ENCODE measurements at places on chromosomes 4 and X.

- DNase-seq: peak; percentile 47
Observed at GRCh38 chrX:118807151-118808017, 16.2 kb upstream of the ZCCHC12 start.

- no peak for DNase-seq
Observed at GRCh38 chr4:16192631-16193518, 33.4 kb downstream of the TAPT1 start.

DNA sequence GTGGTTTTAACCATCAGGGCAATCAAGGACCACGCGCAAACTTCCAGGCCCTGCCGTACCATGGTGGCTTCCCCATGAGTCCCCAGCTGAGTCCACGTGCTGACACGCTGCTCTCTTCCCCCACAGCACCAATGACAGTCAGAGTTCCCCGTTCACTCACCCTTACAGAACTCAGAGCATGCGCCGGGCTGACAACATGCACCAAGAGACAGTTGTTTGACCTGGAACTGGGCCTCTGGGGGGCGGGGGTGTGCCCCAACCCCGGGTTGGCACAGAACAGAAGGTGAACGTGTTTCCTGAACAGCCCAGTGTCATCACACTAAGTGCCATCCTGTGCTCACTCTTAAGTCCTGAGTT is 29.4 kb downstream of the IRF2 start:
- DNase-seq: peak; percentile 39

- no peak for DNase-seq
Observed at GRCh38 chr4:2785613-2786012, 7.3 kb upstream of the SH3BP2 start.

- DNase-seq: no peak
Observed at GRCh38 chr4:150744570-150744969, 162.6 kb downstream of the MAB21L2 start.

DNA sequence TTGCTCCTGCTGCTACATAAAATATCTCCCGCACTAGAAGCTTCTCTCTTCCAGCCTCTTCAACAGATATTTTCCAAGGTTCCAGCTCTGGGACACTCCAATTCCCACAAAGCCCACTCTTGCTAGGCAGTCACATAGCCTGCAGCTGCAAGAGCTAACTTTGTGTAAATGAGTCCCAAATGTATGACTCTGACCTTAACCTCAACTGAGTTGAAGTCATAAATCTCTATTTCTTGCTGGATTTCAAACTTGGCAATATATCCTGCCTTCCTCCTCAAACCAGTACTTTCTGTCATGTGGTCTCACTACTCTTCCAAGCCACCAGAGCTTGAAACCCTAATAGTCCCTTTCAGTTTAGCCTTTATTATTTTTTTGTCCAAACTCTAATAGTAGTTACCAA is 315.4 kb upstream of the GRIA3 start:
- no peak for DNase-seq

- DNase-seq: no peak
Observed at GRCh38 chr4:24915121-24915922, 2.5 kb upstream of the CCDC149 start.

GRCh38 chr4:82780752-82781231 is 17.8 kb downstream of the SCD5 start:
- peak; percentile 72 for DNase-seq

DNA sequence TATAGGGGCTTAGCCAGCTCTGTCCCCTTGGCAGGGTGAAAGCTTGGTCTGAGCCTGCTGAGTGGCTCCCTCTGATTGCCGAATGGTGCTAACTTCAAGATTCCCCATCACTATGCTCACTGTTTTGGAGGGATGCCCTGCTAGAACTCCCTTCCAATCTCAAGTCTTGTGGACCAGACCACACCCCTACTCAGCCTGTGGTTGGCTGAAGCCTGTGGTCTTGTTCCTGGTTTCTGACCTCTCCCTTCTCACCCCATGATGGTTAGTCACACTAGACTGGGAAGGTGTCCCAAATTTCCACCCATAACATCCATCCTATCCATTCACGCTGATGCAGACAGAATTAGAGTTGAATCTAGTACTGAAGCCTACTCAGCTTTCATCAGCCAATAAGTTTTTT is 184.7 kb upstream of the NDP start:
- DNase-seq: no peak

GRCh38 chr4:5780831-5781480 is 70.0 kb downstream of the EVC start:
- no peak for DNase-seq

DNA sequence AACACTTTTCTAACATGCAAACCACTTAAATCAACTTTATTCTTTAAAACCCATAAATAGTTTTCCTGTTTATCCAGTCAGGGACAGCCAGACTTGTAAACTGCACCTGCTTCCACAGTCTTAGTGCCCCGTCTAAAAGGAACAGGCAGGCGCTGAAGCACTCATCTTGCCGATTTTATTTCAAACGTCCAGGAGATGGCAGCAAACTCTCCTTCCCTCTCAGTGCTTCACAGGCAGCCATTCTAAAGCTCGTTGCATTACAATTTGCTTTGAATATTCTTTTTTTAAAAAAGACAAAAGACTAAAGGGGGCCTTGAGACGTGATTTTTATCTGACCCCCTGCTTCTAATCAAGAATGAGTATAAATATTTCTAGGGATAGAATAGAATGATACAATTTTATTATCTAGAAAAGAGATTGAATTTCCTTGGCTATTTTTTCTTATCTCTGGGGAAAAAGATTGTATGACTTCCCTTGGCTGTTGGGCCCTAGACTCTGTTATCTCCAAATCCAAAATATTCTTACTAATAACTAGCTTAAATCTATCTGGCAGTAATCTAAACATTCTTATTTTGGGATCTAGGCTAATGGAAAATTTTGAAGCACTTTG is 93.6 kb upstream of the MYOZ2 start:
- DNase-seq: peak; percentile 76

DNA sequence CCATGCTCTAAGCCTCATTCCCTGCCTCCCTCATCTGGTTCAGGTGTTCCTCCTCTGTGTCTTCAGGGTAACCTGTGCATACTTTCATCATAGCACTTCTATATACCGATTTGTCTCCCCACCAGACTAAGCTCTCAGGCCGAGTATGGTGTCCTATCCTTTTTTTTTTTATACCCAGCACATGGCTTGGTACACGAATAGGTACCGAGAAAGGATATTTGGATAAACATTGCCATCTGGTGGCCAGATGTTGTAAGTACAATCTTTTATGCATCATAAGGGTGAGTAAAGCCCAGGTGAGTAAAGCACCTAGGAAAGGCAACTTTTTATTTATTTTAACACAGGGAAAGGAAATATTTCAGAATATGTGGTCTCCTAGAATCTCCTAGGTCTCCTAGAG is 68.4 kb downstream of the MID2 start:
- DNase-seq: no peak

DNA sequence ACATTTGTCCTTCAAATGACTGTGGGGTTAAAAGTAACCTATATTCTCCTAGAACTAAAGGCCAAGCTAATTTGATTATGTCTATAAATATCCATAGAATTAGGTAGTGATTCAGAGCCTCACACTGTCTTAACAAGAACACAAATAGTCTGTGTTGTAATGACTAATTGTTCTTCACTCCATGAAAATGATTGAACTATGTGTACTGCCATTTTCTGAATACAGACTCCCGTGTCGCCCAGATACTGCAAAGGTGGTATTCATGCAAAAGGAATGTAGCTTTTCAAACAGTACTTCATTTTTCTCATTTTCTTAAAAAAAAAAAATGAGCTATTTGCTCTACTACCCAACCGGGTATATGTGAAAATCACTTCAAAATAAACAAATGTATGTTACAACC is 11.3 kb upstream of the PHKA2 start:
- DNase-seq: no peak

DNA sequence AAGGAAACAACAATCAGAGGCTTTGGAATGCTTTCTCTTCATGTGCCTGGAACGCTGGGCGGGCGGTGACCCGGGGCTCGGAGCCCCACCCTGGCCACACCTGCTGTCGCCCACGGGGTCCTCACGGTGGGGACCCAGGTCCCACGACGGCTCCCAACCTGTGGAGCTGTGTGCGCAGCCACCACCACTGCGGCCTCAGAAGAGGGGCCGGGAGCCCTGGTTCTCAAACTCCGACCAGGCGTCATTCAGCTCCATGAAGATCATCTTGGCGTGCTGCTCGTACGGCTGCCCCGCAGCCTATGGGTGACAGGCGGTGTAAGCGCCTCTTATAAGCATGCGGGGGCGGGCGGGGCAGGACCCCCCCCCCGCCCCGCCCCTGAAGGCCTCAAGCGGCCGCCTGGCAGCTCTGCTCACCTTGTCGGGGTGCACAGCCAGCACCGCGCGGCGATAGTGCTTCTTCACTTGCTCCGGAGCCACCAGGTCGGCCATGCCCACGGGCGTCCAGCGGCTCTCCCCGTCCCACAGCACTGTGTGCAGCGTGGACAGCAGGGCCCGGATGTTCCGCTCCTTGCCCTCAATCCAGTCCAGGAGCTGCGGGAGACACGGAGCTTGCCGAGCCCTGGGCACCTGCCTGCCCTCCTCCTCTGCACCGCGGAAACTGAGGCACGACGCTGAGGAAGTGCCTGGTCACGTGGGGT is 23.7 kb upstream of the CPLX1 start:
- no peak for DNase-seq

DNA sequence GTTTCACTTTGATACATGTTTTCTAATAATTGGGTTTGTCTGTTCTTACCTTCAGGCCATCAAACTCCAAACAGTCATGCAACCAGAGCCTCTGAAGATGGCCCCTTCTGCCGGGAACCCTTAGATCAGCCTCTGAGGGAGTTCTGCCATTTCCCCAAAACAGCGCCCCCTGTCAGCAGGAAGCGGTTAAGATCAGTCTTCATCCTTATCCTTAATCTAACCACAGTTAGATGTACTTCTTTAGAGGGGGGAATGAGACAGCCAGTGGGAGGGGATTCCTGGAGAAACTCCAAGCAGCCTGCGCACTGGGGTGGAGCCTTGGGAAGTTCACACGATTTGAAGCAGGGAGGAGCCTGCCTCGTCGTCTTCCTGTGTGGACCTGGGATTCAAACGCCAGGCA is 185.4 kb downstream of the INPP4B start:
- no peak for DNase-seq

GRCh38 chrX:27746516-27746915 is 61.3 kb upstream of the MAGEB10 start:
- no peak for DNase-seq

Data from transverse colon (tissue), 4 donors.